ENCODE measurements at places on chromosomes 12 and 14.

DNA sequence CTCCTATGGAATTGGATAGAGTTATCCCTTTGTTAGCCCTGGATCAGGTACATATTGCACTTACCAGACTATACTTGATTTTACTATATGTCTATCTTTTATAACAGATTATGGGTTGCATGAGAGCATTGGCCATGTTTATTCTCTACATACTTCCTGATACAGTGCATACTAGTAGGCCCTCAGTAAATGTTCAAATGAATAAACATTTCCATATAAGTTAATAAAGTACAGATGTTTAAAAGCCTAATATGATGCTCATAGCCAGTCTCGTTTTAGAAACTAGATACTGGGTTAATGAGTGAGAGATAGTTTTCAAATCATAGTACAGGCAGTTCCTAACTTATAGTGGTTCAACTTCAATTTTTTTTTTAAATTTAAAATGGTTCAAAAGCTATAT lies 39.5 kb upstream of the TOMM20L start:
- DNase-seq: no peak

- peak; percentile 83 for DNase-seq
Measured at GRCh38 chr12:124786061-124786964, 77.4 kb downstream of the SCARB1 start.

- no peak for DNase-seq
Measured at GRCh38 chr14:57559576-57559975, 65.9 kb upstream of the CCDC198 start.

DNA sequence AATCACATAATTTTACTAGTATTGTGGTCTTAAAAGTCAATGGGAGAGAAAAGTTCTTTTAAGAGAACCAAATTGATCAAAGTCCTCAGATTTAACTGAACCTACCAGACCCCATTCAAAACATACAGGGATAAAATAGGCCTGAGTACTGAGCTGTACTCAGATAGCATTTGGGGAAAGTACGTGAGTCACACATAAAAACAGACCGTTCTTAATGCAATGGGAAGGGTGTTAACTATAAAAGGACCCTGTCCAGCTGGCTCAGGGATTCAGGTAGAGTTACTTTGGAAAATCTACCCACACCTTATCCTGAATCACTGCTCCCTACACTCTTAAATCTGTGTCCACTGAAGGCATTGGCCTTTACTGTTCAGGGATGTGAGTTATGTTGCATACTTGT lies 78.0 kb downstream of the PTPN21 start:
- no peak for DNase-seq

- no peak for DNase-seq
Measured at GRCh38 chr14:43983721-43984120, 523.4 kb downstream of the FSCB start.

Measured in occipital lobe (tissue), 3 donors.